ENCODE measurements at places on chromosomes 7 and 10. TPM values are rescaled to one million over a fixed set of nuclear protein-coding genes. Genes with fewer than 3 reads are reported as not detected.

The C7orf57 gene
- not detected for total RNA-seq

The LSM8 gene
- total RNA-seq: 36.8 TPM

The NPTX2 gene
- total RNA-seq: 1.1 TPM

The VAX1 gene
- total RNA-seq: not detected

The PFKFB3 gene
- 51.5 TPM for total RNA-seq

The CUL1 gene
- total RNA-seq: 60.9 TPM

DNA sequence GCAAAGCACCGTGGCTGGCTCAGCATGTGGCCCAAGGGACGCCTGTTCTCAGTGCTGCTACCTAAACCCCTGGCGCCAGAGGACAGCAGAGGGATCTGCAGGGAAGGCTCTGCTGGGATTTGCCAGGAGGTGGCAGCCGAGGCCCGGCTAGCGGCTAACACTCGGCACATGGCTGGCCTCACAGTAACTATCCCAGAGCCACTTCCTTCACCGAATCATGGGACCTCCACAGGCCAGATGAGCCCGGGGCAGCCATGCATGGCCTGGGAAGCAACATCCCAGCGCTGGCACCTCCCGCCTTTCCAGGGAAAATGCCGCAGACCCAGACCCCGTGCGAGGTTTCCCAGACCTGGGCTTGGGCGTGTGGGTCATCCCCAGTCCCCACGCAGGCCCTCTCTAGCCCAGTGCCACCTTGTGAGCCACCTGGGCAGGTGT, 36.4 kb downstream of the DPYSL4 start:
- no peak overlapping the region for H3K4me3 ChIP-seq
- H3K4me1 ChIP-seq: no peaks in the 10 kb centered on the region
- DNase-seq: peak; percentile 60
- H3K27me3 ChIP-seq: no peaks in the 10 kb centered on the region
- H3K27ac ChIP-seq: no peak overlapping the region
- H3K36me3 ChIP-seq: no peaks in the 10 kb centered on the region

GRCh38 chr7:69683002-69683401, 84.7 kb downstream of the AUTS2 start:
- H3K36me3 ChIP-seq: no peaks in the 10 kb centered on the region
- no peak overlapping the region for H3K4me3 ChIP-seq
- H3K27ac ChIP-seq: no peak overlapping the region
- no peaks in the 10 kb centered on the region for H3K27me3 ChIP-seq
- no peak for DNase-seq
- H3K4me1 ChIP-seq: peaks cover 50% of the 10 kb centered on the region

GRCh38 chr10:94496010-94496409, 49.6 kb upstream of the HELLS start:
- H3K4me3 ChIP-seq: no peak overlapping the region
- H3K27ac ChIP-seq: no peak overlapping the region
- no peaks in the 10 kb centered on the region for H3K36me3 ChIP-seq

- DNase-seq: no peak
- H3K27me3 ChIP-seq: no peaks in the 10 kb centered on the region
- H3K4me1 ChIP-seq: no peaks in the 10 kb centered on the region
- H3K4me3 ChIP-seq: no peak overlapping the region
- no peak overlapping the region for H3K27ac ChIP-seq
- H3K36me3 ChIP-seq: peaks cover 32% of the 10 kb centered on the region
Observed at GRCh38 chr10:92011560-92012214, 88.1 kb downstream of the BTAF1 start.

Measured in mesothelial cell of epicardium (in vitro differentiated cells).